ENCODE measurements at places on chromosomes 3 and 15.

GRCh38 chr15:40053831-40054604 lies 15.0 kb upstream of the SRP14 start:
- peak; percentile 74 for DNase-seq

DNA sequence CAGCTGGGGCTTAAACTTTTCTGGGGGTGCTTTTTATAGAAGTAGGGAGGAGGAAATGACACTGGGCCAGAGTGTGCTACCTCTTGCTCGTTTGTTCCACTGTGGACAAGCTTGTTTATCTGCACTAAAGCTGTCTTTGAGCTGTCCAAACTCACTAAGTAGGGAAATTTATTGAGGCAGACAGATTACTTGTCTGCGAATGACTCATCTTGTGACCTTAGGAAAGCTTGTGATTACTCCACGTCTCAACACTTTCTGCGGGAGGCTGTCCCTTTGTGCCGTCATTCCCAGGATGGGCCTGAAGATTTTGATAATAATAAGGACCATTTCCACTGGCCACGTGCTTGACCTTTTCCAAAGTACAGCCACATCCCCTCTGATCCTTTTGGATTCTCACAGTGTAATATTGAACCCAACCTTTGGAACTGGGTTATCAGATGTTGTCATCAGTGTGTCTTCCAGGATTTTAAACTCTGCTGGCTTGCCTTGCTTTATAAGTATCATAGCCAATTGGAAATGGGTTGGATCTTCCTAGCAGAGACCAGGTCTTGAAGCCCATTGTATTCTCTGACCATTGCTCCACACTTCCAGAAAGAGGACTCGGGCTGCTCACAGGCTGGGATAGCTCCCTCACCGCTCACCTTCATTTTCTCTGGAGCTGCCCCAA lies 84.7 kb downstream of the AGBL1 start:
- no peak for DNase-seq

GRCh38 chr3:66256806-66257205 lies 36.0 kb downstream of the SLC25A26 start:
- no peak for DNase-seq

GRCh38 chr3:89795506-89795905 lies 688.1 kb downstream of the EPHA3 start:
- no peak for DNase-seq

DNA sequence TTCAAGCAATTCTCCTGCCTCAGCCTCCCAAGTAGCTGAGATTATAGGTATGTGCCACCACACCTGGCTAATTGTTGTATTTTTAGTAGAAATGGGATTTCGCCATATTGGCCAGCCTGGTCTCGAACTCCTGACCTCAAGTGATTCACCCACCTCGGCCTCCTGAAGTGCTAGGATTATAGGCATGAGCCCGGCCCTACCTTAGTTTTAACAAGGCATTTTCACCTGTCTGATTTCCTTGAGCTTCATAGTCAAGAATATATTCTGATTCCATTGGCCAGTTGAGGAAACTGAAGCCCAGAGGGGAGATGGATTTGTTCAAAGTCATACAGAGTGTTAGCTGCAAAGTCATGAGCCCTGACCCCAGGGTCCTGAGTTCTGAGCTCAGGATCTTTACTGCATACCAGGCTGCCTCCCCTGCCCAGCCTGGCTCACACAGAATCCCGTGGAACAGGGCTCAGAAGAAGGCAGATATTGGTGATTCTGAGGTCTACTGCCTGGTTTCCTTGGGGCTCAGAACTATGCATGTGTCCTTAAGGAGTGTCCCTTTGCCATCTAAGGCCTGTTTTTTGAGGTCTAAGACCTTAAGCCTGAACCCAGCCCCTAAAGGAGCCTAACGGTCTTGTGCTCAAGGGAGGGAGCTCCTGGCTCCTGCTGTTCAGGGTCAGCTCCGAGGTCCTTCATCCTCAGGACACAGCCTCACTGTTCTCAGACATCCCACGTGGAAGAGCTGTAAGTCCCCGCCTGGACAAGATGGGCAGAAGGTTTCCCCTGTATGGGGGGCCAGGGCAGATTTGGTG lies 134.4 kb downstream of the SMAD6 start:
- no peak for DNase-seq

GRCh38 chr15:95857758-95858157 lies 472.7 kb upstream of the NR2F2 start:
- DNase-seq = no peak

DNA sequence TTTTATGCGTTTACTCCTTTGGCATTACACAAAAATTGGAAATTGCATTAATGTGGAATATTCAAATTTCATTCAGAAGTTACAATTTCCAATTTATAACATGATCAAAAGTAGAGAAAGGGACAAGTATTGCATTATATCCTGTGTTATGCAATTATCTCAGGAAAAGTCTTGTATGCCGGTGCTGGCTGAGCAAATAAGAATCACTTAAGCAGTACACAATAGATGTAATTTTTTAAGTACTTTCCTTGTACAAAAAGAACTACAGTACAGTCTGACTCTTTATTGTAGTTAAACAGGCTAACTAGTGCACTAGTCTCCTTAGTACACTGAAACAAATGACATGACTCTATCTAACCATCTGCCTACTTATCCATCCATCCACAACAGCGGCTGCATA lies 493.2 kb upstream of the KCNMB2 start:
- no peak for DNase-seq

GRCh38 chr3:39168156-39168780 lies 14.9 kb upstream of the CSRNP1 start:
- no peak for DNase-seq

DNA sequence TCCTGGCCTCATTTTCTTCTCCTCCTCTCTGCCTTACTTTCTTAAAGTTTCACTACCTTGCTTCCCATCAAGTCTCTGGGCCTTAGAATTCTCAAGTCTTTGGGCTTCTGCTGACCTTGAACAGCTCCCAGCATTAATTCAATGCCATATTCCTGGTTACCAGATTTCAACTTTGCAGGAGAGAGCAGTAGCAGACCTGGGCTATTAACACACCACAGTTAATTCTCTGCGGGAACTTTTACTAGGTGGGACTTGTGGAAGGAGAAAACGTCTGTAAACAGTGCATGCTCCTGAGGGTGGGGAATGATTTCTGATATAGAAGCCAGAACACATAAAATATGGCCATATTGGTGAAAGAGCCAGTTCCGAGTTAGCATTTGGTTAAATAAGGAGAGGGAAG lies 214.6 kb downstream of the MEIS2 start:
- no peak for DNase-seq

DNA sequence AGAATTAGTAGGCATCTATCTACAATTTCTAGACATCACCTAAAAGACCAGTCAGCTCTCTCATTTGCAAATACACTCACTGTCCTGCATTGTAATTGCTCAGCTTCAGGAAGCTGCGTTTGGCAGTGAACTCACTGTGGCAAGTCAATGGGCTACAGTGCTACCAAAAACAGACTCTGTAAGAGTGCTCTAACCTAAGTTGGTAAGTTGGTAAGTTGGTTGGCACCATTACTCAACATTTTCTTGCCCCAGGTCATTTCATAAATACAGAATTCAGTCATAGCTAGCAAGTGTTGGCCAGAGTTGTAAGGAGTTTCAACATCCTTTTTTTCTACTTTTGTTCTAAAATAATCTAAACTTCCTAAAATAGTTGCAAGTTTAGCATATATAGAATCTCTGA lies 466.3 kb downstream of the NAALADL2 start:
- no peak for DNase-seq

- no peak for DNase-seq
These were observed 383.4 kb downstream of the PTPRG start for GRCh38 chr3:61944726-61945125.

- DNase-seq = no peak
These were observed 464.2 kb downstream of the LPP start for GRCh38 chr3:188617988-188618701.

DNA sequence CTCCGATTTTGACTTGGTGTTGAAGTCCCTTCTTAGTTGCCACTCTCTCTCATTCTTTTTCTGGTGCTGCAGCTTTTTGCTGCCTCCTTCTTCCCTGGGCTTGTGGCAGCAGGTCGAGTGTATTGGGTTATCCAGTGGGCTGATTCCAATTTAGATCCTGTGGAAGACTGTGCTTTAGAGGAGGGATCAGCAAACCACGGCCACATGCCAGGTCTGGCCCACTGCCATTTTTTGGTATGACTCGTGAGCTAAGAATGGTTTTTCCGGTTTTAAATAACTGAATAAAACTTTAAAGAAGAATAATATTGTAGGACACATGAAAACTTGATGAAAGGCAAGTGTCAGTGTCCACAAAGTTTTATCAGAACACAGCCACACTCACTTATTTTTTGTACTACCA lies 330.5 kb downstream of the ROBO2 start:
- DNase-seq = no peak

DNA sequence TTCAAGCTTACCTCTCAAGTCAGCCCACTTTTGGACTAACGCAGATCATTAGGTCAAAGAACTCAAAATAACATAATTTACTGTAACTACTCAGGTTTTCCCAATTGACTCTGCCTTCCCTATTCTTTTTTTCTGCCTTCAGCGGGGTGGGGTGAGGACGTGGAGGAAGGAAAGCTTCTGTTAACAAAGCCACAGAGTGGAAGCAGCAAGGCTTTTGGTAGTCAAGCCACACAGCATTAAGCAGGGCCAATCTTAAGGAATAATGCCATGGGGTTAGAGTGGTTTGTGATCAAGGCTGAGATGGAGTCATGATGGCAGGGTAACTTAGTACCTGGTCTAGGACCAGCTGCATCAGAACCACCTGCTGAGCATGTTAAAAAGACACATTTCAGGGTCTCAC lies 277.5 kb downstream of the TIGIT start:
- DNase-seq = no peak

- no peak for DNase-seq
These were observed 5.4 kb upstream of the THSD4 start for GRCh38 chr15:71109905-71110304.

GRCh38 chr15:82128401-82129148 lies 82.8 kb upstream of the MEX3B start:
- DNase-seq = no peak

DNA sequence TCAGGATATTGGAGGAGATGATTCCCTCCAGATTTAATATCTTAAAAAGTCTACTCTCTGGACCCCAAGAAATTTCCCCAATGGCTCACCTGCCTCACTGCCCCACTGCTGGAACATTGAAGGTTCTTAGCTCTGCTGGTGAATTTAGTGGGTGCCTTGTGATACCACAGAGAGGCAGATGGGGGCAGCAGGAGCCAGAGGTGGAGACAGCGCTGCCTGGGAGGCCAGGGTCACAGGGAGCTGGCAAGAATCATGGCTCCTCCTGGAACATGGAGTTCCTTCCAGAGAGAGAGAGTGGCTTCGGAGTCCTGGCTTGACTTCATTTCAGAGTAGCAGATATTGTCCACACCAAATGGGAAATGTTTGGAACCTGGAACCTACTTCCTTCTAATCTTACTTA lies 263.5 kb upstream of the CFAP20DC start:
- DNase-seq = peak; percentile 67

DNA sequence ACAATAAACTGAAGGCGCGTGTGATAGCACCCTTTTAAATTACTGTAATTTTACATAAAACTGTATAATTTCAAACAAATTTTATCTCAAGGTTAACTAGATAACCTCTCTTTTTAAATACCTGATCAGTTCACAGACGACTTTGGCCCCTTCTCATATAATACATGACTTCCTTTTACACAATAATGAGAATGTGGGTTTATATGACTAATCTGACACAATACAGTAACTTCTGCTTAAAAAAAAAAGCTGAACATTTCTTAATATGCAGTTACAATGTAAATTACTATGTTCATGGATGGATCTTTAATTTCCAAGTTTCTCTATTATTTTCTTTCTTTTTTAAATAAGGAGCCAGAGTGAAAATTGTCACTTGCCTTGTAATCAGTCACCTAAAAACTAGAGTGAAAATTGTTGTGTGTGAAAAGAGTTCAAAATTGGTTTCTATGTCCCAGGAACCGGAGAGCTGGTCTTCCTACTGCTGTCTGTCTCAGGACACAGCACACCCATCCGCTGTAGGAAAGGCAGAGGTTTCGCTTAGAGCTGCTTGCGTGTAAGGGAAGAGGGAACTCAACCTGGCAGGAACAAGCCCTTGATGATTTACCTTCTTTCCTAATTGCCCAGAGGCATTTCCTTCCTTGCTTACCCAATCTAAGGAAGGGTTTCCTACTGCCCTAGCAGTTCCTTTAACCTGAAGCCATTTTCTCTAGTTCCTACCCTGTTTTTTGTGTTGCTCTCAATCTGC lies 33.3 kb downstream of the PLD1 start:
- no peak for DNase-seq

GRCh38 chr3:99562990-99563607 lies 75.3 kb upstream of the COL8A1 start:
- DNase-seq = no peak

DNA sequence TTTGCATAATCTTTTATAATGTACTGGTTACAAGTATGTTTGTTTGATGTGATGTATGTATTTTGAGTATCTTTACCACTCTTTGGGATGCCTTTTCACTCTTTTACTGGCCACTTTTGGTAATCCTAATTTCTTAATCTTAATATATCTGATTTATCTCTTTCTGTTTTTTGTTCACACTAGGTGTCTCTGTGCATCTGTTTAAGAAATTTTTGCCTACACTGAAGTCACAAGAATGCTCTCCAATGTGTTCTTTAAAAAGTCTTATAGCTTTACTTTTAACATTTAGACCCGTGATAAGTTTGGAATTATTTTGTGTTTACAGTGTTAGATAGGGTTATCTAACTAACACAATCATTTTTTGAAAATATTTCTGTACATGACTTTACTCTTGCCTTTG lies 659.1 kb downstream of the SI start:
- no peak for DNase-seq

- DNase-seq = no peak
These were observed 278.5 kb upstream of the UMPS start for GRCh38 chr3:124451630-124452317.

- no peak for DNase-seq
These were observed 137.1 kb upstream of the PRR20G start for GRCh38 chr3:127424766-127425504.

DNA sequence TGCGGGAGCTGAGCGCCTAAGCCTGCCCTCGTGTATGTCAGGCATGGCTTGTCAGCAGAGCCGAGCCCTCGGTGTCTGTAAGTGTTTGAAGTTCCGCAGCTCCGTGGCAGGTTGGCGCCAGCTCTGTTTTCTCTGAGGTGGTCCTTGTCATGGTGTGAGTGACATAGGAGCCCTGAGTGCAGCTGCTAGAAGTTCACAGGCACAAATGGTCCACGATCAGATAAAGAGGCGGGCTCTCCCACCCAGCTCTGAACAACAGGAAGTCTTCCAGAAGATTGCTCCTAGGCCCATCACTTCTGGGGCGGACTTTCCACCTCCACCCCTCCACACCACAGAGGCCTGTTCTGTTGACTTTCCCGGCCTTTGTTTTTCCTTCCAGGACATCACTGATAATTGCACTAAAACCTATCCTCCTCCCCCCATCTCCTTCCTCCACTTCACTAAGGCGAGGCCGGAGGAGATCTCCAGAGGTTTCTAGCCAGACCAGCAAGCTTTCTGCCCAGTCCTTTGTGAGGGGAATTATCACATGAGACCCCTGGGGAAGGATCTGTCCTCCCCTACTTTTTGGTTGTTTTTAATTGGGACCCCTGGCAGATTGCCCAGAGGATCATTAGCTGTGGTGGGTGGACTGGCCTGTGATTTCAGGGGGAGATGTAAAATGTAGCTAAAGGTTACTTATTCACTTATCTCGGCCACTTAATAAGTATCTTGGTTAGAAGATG lies 19.9 kb downstream of the ITPR1 start:
- no peak for DNase-seq

- no peak for DNase-seq
These were observed 278.1 kb downstream of the ERC2 start for GRCh38 chr3:56190130-56190529.
